ENCODE measurements at places on chromosomes 11 and 22. TPM values are rescaled to one million over a fixed set of nuclear protein-coding genes. Genes with fewer than 3 reads are reported as not detected.

Gene CUL5
- polyA plus RNA-seq: 46.1 TPM

Gene DENND6B
- 9.8 TPM for polyA plus RNA-seq

Gene CLMP
- 85.7 TPM for polyA plus RNA-seq

Gene DMC1
- polyA plus RNA-seq: 4.4 TPM

Gene AQP11
- 3.4 TPM for polyA plus RNA-seq

Gene MS4A6E
- polyA plus RNA-seq: not detected

Gene OR52I2
- not detected for polyA plus RNA-seq

DNA sequence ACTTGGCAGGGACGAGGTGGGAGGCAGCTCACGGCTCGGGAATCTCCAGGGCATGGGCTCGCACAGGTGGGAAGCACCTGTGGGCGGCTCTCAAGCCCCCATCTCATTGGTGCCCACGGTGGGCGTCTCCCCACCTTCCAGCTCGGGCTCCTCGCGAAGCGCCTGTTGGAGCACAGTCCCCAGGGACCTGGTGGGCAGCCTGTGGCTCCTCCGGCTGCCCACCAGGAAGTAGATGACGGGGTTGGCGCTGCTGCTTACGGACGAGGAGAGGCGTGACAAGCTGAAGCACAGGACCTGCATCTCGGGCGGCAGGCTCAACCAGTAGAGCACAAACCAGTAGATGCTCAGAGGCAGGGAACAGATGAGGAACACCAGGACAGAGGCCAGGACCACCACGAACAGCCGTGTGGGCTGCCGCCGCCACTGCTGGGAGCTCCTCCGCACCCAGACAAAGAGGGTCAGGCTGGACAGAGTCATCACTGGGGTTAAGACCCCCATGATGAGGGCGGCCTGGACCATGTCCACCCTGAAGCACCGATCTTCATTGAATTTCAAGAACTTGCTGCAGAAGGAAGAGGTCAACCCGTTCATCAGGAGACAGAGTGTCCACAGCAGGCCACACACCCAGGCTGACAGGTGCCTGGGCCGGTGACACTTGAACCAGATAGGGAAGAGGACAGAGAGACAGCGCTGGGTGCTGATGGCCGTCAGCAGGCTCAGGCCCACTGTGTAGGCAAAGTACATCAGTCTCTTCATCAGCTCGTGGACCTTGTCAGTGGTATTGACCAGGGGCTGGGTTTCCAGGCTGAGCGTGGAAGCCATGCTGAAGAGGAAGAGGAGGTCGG lies 633 bp downstream of the MRGPRD start:
- no peak for DNase-seq

DNA sequence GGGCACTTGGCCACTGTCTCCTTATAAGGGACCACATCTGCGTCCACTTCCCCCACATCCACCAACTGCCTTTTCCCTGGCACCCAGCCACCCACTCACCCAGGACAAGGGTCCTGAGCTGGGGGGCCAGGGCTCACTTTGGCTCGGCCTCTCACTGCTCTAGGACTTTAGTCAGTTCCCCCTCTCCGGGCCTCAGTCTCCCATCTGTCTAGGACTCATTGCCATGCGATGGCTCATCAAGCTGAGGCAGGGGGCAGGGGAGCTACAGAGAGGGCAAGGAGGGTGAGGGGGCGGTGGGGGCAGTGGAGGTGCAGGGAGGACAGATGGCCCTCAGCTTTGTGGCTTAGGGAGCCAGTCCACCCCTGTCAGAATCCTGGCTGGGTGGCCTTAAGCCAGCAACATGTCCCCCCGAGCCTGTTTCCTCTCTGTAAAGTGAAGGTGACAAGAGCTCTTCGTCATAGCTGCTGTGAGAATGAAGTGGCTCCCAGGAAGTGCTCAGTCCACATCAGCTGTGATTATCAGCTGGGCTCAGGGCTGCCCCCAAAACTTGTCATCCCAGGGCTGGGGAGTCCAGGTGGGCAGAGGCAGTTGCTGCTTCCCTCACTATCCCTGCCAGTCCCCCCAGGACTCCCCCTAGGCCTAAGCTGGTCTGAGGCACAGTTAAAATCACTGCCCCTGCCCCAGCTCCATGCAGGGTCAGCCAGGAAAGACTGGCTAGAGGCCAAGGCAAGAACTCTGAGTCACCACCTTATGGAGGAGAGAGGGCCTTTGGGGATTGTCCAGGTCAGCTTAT lies 14.9 kb downstream of the RAC2 start:
- DNase-seq: no peak

DNA sequence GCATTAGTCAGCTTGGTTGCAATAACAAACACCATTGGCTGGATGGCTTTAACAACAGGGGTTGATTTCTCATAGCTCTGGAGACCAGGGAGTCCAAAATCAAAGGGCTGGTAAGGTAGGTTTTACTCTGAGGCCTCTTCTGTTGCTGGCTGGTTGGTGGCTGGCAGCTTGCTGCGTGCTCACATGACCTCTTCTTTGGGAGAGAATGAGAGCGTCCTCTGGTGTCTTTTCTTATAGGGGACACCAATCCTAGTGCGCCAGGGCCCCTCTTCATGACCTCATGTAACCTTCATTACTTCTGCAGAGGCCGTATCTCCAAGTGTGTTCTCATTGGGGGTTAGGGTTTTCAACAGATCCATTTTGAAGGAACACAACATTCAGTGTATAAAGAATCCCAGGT lies 1308.3 kb downstream of the TBC1D22A start:
- no peak for DNase-seq

GRCh38 chr11:115624065-115624464 lies 119.8 kb upstream of the CADM1 start:
- DNase-seq: no peak

- DNase-seq: peak; percentile 32
Observed at GRCh38 chr11:5624489-5625279, at the start of gene TRIM34. Gene TRIM34, plus strand, starts transcription at chr11:5625001. Its CDS starts 7,331 bp downstream, at chr11:5632332.

- DNase-seq: no peak
Observed at GRCh38 chr11:61832754-61833153, 4.7 kb downstream of the FADS2 start.

- DNase-seq: no peak
Observed at GRCh38 chr11:134045799-134046635, 22.9 kb upstream of the JAM3 start.

- no peak for DNase-seq
Observed at GRCh38 chr11:45319077-45319476, 32.9 kb upstream of the SYT13 start.

GRCh38 chr11:121485216-121485615 lies 32.4 kb upstream of the SORL1-AS1 start:
- no peak for DNase-seq

- no peak for DNase-seq
Observed at GRCh38 chr11:126337126-126337473, 18.4 kb upstream of the ST3GAL4 start.

DNA sequence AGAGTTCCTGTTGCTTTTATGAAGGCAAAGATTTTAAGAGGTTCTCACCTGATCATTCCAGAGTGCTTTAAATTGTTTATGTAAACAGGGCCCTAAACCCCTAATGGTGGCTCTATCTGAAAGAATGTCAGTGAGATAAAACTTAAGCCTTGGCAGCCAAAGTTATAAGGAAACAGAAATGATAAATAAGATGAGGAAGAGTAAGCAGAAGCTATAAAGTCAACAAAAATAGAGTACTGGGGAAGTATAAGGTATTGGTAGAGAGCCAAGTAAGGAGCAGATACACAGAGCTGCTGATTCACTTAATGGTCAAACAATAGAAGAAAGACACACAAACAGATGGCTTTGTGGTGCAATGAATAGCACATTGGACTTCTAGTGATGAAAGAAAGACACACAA lies 37.9 kb downstream of the TMPRSS5 start:
- DNase-seq: no peak

DNA sequence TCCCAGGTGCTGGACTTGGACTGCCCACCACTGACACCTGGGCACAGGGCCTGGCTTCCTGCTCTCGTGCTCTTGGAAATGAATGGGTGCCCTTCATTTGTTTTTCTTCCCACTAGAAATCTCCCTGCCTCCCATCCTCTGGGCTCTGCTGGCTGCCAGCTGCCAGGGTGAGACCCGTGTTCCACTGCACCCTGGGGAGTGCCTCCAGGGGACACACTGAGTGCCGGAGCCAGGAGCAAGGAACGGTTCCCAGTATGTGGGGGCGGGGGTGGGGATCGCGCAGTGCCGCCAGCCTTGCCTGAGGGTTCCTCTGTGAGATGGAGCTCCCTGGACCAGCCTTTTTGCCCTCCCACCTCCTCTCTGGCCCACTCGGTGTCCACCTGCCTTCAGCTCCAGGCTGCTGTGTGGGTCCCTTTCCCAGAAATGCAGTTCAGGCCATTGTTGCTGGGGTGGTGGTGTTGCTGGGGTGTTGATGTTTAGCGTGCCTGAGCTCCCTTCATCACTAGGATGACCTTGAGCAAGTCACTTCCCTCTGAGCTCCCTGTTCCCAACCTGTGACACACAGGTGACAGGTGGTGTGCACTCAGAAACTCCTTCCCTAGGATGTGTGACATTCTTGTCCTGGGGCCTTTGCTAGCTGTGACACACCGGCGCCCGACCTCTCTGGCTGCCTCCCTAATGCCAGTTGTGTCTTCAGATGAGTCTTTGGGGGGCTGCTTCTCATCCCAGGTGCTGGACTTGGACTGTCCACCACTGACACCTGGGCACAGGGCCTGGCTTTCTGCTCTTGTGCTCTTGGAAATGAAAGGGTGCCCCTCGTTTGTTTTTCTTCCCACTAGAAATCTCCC lies 72.1 kb downstream of the MED15 start:
- DNase-seq: no peak

- DNase-seq: no peak
Observed at GRCh38 chr22:31609716-31610115, 52.3 kb downstream of the PISD start.

DNA sequence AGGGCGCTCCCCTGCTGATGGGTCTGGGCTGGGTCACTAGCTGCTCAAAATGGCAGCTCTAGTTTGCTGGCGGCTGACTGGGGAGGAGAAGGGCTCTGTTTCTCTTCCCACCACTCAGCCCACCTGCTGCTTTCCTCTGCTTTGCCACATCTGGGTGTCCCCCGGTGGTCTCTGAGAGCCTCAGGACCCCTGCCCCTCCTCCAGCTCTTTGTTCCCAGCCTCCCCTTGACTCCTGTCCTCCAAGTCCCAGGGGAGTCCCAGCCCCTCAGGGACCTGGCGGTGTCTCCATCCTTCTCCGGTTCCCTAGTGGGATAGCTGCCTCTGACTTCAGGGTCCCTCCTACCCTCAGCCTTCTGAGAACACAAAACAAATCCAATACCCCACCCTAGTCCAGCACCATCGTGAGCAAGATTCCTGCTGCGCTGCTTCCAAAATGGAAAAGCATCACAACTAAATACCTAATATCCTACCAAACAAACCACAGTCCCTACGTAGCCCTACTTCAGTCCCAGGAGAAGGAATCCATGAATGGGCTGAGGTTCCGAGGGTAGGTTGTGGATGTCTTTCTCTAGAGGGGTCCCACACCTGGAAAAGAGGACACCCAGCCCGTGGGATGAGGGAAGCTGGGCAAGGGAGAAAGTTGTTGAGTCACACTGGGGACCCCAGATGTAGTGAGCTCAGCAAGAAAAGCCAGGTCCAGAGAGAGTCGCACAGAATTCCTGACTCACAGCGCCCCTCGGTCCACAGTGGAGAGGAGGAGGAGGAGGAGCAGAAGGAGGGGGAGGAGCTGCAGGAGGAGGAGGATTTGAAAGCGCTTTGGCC lies 45.0 kb upstream of the NNMT start:
- no peak for DNase-seq

DNA sequence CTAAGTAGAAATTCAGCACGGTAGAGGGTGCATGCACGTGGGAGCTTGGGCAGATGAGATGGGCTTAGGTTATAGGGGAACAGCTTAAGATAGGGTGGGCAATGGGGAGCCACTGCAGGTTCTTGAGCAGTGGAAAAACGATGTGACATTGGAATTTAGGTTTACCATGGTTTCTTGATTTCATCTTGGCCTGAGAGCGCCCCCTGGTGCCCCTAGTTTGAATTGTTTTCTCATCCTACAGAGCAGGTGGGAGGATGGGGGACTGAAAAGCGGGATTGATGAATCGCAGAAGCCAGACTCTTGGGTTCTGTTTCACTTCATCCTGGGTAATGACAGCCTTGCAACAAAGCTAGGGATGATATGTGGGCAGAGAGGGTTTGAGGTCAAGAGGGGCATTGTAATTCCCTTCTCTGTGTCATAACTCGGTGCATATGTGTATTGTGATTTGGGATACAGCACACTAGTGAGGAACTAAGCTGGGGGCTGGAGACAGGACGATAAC lies 6.7 kb upstream of the MCAM start:
- no peak for DNase-seq

DNA sequence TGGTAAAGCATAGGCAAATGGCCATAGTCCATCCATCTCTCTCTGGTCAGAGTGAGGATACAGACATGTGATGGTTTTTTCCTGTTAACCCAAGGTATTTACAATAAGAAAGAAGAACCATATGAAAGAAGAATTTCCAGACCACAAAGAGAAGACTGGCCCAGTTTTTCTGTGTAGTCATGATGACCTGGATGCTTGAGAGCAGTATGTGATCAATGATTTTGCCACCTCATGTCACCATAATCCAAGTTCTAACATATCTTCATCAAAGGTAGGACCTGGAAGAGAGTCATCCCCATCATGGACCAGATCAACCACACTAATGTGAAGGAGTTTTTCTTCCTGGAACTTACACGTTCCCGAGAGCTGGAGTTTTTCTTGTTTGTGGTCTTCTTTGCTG lies at the start of gene OR4D6:
TSS of gene OR4D6 (plus strand) at position 301 of the 400 bp plus-strand sequence. CDS start at position 301, 0 bp downstream.
- no peak for DNase-seq

DNA sequence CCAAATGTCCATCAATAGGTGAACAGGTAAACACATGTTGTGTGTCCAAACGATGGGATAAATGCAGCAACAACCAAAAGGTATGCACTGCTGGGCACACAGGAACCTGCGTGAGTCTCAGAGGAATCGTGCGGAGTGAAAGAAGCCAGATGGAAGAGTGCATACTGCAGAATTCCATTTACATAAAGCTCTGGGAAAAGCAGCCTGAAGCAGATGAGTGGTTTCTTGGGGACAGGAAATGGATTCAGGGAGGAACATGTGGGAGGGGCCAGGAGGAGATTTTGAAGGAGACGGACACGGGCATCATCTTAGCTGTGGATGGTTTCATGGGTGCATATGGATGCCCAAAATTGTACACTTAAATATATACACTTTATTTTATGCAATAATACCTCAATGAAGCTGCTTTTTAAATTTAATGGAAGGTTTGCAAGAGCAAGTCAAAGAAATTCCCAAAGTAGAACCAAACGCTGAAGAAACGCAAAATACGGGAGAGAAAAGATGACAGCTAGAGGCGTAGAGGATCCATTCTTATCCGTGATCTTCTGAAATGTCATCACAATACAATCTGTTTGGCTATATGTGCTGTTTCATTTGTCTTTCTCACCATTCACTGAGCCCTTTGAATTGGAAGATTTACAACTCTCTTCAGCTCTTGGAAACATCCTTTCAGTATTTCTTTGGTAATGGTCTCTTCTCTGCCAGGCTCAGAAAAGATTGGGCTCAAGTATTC lies 24.5 kb downstream of the ST14 start:
- no peak for DNase-seq

DNA sequence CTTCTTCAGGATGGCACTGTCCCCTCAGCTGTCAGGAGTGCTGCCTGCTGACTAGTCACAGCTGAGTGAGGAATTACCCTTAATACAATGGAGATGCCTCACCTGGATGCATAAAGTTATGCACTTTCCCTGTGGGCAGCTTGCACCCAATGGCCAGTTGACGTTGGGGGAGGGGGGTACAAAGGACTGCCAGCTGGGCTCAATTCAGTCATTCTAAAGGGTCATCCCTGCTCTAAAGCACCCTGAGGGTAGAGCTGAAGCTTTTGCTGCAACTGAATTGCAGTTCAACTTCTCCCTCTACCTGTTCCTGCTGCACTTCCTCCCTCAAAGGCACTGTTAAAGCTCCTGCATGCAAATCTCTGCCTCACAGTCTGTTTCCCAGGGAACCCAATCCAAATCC lies 147.8 kb upstream of the SESN3 start:
- no peak for DNase-seq

GRCh38 chr11:131851964-131852755 lies 481.7 kb downstream of the NTM start:
- DNase-seq: no peak

Data from left renal pelvis (tissue), 4 donors.